ENCODE measurements at places on chromosomes 1 and 21. TPM values are rescaled to one million over a fixed set of nuclear protein-coding genes. Genes with fewer than 3 reads are reported as not detected.
A peak's percentile ranks its signal among the peaks of the same experiment; 100 is the strongest.

TRIM67 gene
- not detected for total RNA-seq

DNA sequence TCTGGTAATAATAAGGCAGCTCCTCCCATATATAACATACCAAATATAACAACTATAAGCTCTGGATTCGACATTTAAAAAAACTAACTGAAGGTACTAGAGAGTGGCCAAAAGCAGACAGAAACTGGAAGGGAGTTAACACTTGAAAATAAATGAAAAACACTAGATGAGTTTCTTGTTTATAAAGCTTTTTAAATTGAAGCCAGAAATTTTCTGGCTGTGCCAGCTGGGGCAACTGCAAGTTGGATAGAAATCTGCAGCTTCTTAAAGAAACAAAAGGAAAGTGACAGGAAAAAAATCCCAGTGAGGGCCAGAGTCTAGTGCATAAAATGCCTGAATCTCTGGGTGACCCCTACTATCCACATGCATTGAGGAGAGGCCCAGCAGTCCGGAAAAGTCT, 432.7 kb downstream of the SMYD3 start:
- no peak for DNase-seq
- no peak overlapping the region for H3K4me3 ChIP-seq
- no peak overlapping the region for H3K27ac ChIP-seq
- peaks cover 5% of the 10 kb centered on the region for H3K4me1 ChIP-seq
- peaks cover 15% of the 10 kb centered on the region for H3K36me3 ChIP-seq

DNA sequence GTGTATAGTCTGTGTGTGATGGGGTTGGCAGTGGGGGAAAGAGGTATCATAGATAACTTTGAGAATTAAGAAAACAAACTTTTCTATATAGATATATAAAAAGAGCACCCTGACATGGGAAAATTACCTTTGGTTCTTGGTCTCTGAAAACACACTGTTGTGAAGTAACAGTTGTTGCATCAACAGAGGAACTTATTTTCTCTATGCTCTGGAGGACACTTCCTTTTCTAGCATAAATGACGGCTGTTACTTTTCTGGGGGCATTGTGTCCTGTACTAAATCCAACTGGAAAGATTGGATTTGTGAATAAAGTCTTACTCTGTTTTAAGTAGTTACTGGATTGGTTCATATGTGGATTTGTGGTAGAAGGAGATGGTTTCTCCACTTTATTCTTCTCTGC, 12.6 kb downstream of the LRIF1 start:
- H3K27ac ChIP-seq, result no peak overlapping the region
- H3K4me3 ChIP-seq, result no peak overlapping the region
- H3K36me3 ChIP-seq, result peaks cover 70% of the 10 kb centered on the region
- H3K27me3 ChIP-seq, result no peaks in the 10 kb centered on the region
- DNase-seq, result no peak
- peaks cover 2% of the 10 kb centered on the region for H3K4me1 ChIP-seq

DNA sequence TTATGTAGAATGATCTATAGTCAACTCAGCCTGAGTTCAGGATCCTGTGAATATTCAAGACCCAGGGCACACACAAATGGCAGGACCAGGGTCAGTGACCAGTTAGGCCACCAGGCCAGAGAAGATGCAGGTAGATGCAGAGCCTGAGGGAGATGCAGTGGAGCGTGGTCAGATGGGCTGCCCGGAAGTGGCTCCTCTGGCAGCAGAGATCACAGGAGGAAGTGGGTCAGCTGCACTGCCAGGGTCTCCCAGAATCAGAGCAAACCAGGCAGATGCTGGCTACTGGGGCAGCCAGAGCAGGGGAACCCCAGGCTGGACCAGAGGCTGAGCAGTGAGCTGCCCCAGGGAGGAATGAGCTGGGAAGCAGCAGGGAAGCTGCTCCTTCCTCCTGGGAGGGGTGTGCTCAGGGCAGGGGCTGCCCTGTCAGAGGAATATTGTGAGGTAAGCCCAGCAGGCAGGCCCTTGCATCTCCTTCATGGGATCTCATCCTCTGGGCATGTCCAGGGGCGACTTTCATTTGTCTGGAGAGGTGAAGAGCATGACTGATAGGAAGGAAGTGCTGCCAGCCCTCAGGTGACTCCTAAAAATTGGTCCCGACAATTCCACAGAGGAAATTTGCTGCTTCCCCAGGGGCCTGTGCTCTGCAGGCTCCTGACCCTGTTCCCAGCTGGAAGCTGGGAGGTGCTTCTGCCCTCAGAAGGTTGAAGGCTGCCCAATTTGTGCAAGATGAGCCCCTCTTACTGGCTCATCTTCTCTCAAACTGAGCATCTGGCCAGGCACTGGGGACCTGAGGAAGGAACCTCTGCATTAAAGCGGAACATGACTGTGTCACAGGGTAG, 49.3 kb downstream of the STUM start:
- no peaks in the 10 kb centered on the region for H3K27me3 ChIP-seq
- H3K36me3 ChIP-seq, result no peaks in the 10 kb centered on the region
- no peak for DNase-seq

GRCh38 chr1:119485201-119485600, 21.8 kb upstream of the HSD3B1 start:
- H3K27ac ChIP-seq, result no peak overlapping the region
- no peak for DNase-seq
- peaks cover 18% of the 10 kb centered on the region for H3K27me3 ChIP-seq
- H3K4me1 ChIP-seq, result no peaks in the 10 kb centered on the region

DNA sequence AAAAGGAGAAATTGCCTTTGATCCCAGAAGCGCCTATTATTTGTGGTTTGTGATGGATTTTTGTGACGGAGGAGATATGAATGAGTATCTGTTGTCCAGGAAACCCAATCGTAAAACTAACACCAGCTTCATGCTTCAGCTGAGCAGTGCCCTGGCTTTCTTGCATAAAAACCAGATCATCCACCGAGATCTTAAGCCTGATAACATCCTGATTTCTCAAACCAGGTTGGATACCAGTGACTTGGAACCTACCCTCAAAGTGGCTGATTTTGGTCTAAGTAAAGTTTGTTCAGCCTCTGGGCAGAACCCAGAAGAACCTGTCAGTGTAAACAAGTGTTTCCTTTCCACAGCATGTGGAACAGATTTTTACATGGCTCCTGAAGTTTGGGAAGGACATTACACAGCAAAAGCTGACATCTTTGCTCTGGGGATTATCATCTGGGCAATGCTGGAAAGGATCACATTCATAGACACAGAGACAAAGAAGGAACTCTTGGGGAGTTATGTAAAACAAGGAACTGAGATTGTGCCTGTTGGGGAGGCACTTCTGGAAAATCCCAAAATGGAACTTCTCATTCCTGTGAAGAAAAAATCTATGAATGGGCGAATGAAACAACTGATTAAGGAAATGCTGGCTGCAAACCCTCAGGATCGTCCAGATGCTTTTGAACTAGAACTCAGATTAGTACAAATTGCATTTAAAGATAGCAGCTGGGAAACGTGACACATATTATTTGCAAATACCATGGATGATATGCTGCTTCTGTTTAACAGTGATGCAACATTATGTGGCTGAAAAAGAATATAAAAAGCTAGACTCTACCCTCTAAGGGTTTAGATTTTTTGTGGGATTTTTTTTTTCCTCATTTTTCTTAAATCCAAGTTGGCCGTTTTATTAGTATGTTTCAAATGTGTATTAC, 10.5 kb downstream of the PDIK1L start:
- H3K36me3 ChIP-seq, result no peaks in the 10 kb centered on the region
- H3K27me3 ChIP-seq, result no peaks in the 10 kb centered on the region
- no peak overlapping the region for H3K4me3 ChIP-seq
- no peak for DNase-seq
- peaks cover 11% of the 10 kb centered on the region for H3K4me1 ChIP-seq

GRCh38 chr21:46661211-46661625, 25.7 kb downstream of the PRMT2 start:
- H3K4me1 ChIP-seq, result peaks cover 36% of the 10 kb centered on the region
- H3K36me3 ChIP-seq, result peaks cover 44% of the 10 kb centered on the region
- H3K27ac ChIP-seq, result peak overlapping the region; percentile 75
- H3K4me3 ChIP-seq, result peak overlapping the region; percentile 55

DNA sequence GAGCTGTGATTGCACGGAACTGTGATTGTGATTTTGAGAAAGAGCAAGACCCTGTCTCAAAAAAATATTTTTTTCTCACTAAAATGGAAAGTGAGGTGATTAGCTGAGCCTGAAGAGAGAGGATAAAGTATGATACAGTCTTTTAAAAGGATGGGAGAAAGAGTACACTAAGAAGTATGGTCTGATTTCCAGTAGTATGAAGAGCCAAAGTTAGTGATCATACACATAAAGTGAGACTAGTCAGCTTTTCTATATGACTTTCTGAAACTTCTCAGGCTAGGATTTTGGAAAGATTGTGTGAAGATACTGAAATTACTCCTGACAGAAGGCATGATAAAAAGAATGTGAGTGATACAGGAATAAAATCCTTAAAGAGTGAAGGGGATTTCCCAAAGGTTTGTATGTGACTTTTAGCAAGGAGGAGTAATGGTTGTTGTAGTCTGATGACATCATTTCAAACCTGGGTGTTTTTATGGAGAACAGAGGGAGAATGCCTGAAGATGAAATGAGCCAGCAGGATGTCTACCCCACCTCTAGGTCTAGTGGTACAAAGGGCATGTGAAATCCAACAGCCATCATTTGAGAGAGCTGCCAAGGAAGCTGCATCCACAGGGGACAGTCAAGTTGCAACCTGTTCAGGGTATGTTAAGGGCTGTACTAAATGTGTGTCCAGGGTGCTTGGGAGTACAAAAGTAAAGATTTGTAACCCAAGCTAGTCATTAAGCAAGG, 157.7 kb downstream of the PIK3R3 start:
- no peaks in the 10 kb centered on the region for H3K27me3 ChIP-seq
- no peak overlapping the region for H3K4me3 ChIP-seq
- H3K27ac ChIP-seq, result no peak overlapping the region
- H3K4me1 ChIP-seq, result no peaks in the 10 kb centered on the region
- no peaks in the 10 kb centered on the region for H3K36me3 ChIP-seq
- DNase-seq, result no peak

- H3K27ac ChIP-seq, result no peak overlapping the region
- no peak for DNase-seq
- no peak overlapping the region for H3K4me3 ChIP-seq
- peaks cover 19% of the 10 kb centered on the region for H3K36me3 ChIP-seq
- peaks cover 5% of the 10 kb centered on the region for H3K4me1 ChIP-seq
- no peaks in the 10 kb centered on the region for H3K27me3 ChIP-seq
Measured at GRCh38 chr1:230684146-230684545, 29.8 kb downstream of the AGT start.

DNA sequence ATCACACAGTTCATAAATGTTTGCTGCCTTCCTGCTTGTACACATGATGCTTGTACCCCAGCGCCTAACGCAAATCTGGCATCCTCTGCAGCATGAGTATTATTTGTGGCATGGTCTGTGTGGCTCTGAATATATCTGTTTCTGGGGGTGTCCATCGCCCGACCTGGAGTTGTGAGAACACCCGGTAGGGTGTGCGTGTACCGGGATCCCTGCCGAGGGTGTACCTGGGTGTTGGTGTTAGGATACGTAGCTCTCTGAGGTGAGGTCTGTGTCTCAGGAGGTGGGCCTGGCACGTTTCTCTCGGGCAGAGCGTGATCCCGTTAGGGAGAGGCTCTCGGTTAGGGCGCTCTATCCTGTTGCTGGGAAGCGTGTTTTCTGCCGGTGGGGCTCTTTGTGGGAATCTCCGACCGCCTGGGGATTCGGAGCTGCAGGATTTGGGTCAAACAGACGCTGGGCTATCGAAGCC, 10.4 kb upstream of the CDC20 start:
- DNase-seq, result no peak
- H3K27me3 ChIP-seq, result no peaks in the 10 kb centered on the region
- peaks cover 6% of the 10 kb centered on the region for H3K4me1 ChIP-seq

GRCh38 chr1:52569449-52570210, 16.7 kb upstream of the TUT4 start:
- H3K4me3 ChIP-seq, result peak overlapping the region; percentile 22
- H3K27me3 ChIP-seq, result no peaks in the 10 kb centered on the region
- no peak overlapping the region for H3K27ac ChIP-seq
- H3K4me1 ChIP-seq, result peaks cover 20% of the 10 kb centered on the region
- no peak for DNase-seq

- H3K27ac ChIP-seq, result no peak overlapping the region
- H3K4me1 ChIP-seq, result peaks cover 7% of the 10 kb centered on the region
- H3K36me3 ChIP-seq, result peaks cover 18% of the 10 kb centered on the region
- no peak for DNase-seq
- no peak overlapping the region for H3K4me3 ChIP-seq
- H3K27me3 ChIP-seq, result peaks cover 4% of the 10 kb centered on the region
Measured at GRCh38 chr21:43194303-43195120, 25.7 kb downstream of the CRYAA start.

- peaks cover 19% of the 10 kb centered on the region for H3K4me1 ChIP-seq
- H3K4me3 ChIP-seq, result peak overlapping the region; percentile 44
- DNase-seq, result no peak
- H3K27ac ChIP-seq, result peak overlapping the region; percentile 86
- H3K36me3 ChIP-seq, result peaks cover 18% of the 10 kb centered on the region
Measured at GRCh38 chr1:181159451-181160140, 71.1 kb downstream of the IER5 start.

MROH9 gene
- not detected for total RNA-seq

IL22RA1 gene
- not detected for total RNA-seq

DNA sequence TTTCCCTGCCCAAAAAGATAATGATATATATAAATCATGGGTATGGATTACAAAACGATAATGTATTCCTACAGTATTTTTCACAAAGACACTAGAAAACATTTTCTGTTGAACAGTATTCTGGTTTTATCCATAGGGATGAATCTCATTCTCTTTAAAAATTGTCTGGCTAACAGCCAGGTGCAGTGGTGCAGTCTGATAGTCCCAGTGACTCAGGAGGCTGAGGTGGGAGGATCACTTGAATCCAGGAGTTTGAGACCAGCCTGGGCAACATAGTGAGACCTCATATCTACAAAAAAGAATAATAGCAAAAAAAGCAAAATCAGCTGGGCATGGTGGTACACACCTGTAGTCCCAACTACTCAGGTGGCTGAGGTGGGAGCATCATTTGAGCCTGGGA, 23.3 kb downstream of the PIP5K1A start:
- DNase-seq, result no peak
- no peak overlapping the region for H3K27ac ChIP-seq
- H3K36me3 ChIP-seq, result peaks cover 44% of the 10 kb centered on the region
- H3K4me1 ChIP-seq, result peaks cover 14% of the 10 kb centered on the region
- no peaks in the 10 kb centered on the region for H3K27me3 ChIP-seq

DNA sequence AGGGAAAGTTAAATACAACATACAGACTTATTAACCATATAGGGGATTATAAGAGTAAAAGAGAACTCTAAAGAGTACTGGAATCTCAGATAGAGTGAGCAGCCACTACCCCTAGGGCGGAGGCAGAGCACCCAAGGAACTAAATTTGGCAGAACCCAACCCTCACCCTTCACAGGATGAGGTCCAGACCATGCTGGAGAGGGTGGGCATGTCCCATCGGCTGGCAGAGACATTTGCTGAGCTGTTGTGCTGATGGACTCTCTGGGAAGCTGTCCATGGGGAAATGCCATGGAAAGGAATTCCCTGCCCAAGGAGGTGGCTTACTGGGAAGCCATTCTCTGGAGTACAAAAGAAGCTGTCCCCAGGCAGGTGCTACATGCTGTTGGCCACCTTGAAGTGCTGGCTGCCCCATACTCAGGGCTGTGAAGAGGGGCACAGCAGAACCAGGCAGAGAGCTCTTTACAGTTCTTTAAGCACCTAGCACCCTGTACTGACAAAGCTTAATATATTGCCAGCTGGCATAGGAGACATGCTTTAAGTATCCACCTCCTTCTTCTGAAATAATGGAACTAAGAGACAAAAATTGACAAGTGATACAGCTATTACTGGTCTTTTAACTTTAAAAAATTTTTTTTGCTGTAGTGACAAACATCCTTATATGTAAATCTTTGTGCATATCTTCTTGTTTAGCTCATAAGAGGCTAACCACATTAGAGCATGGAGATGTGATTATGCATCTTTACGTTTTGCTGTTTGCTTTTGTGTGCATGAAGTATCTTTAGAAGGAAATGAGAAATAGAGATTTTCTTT, 29.6 kb downstream of the TSNAX start:
- H3K4me1 ChIP-seq, result peaks cover 28% of the 10 kb centered on the region
- H3K36me3 ChIP-seq, result peaks cover 44% of the 10 kb centered on the region
- no peak overlapping the region for H3K27ac ChIP-seq
- DNase-seq, result no peak
- no peak overlapping the region for H3K4me3 ChIP-seq

Measured in naive thymus-derived CD8-positive, alpha-beta T cell (primary cell).